ENCODE measurements at places on chromosomes 16 and 17.

GRCh38 chr16:4544473-4544872, 5.9 kb upstream of the CDIP1 start:
- DNase-seq = no peak

DNA sequence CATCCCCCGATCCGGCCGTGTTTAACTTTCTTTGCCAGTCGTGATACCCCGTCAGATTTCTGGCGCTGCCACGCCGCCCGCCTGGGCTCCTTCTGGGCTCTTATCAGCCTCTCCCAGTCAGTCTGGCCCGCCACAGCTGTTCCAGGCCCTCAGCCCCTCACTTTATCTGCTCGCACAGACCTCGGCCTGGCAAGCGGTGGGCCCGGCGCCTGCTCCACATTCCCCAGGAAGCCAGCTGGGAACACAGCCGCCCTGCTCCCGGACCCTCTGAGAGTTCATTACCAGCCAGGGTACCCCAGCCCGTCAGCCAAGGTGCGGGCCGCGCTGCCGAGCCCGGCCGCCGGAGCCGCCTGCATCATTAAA, 157.5 kb downstream of the ZNF423 start:
- no peak for DNase-seq

DNA sequence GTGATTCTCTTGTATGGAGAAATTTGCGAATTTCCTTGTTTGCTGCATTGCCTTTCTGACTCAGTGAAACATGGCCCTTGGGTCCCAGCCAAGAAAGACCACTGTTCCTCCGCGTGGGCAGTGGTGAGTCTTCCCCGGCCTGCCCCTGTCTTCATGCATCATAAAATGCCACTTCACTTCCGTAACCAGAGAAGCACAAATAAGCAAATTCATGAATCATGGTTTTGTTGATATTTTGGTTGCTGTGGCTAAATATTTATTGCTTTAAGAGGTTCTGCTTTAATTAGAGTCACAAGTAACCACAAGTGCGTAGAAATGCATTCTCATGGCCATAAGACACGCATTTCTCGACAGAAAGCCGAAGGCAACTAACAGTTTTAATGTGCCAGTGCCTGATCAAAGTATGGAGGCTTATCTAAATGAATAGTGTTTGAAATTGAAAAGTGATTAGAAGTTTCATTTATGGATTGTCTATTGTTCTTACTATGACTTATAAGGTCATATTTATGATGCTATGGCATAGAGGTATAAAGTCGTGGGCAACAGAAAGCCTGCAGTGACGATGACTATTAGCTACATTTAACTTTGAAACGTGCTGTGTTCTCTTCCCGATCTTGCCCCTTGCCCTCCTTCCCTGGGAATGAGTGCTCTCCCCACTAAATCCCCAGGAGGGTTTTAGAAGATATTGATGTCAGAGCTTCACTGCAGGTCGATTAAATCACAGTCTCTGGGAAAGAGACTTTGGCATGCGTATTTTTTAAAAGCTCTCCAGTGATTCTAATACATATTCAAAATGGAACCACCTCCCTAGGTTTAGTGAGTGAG, 76.0 kb downstream of the WIPI1 start:
- DNase-seq = peak; percentile 66

GRCh38 chr17:29165800-29166506, 14.2 kb downstream of the MYO18A start:
- DNase-seq = no peak

DNA sequence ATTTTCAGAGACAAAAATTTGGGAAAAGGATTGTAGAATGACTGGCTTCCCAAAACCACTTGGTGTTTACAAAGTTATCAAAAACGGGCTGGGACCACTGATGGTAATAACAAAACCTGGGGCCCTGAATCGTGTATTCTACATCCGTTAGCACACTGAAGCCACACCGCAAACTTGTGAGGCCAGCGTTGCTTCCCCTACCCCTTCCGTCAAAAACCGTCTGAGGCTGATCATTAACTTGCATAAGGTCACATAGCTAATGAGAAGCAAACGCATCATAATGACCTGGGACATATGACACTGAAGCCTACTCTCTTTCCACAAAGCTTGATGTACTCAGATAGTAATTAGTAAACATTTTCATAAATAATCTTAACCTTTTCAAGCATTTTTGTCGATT, 704.3 kb downstream of the MAF start:
- no peak for DNase-seq

DNA sequence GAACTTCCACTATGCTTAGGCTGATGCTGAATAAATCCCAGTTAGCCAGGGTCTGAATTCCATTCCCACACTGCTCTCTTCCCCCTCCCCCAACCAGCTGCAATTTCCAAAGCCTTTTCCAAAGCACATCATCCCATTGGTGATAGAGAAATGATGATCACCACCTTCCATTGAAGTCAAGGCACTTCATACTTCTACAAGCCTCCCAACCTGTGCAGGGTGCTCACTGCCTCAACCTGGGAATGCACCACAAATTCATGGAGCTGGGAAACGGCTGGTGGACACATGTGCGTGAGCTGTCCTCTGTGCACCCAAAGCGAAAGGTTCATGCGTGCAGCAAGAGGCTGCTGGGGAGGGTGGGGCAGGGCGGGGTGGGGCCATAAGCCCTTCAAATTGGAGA, 302.7 kb upstream of the IRX3 start:
- DNase-seq = no peak

DNA sequence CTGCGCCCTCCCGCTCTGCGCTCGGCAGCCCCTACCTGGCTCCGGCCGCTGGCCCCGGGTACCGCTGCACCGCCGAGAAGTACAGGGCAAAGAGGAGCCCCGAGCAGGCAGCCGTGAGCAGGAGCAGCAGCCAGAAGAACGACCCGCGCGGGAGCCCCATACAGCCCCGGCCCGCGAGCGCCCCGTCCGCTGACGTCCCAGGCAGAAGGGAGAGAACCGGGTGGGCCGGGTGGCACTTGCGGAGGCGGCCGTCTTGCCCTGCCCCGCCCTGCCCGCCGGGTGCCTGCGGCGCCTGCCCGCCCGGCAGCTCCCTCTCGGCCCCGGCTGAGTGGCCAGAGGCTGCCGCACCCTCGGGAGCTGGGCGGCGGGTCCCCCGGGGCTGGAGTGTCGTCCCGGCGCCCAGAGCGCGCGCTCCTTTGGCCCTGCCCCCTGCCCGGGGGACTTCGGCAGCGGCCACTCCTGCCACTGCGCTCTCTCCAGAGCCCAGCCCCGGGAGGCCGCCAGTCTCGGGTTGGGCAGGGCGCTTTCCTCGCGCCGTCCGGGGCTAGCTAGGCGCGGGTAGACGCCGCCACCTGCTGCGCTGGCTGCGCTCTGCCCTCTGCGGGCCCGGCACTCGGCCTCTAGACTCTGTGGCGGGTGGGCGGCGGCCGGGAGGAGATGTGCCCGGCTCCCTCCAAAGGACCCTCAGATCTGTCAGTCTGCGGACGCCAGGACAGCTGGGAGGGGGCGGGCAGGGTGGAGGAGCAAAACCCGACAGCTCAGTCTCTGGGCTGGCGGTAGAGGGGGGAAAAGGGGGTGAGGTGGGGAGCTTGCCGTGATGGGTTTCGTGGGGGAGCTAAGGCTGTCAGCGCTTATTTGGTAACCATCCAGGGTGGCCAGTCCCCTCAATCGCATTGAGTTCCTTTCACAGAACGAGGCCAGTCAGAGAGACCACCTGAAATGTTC, at the start of gene ST6GALNAC2:
ST6GALNAC2 (minus strand) TSS at position 212 of the 945 bp plus-strand sequence; CDS start at position 160, 52 bp downstream.
- no peak for DNase-seq

GRCh38 chr17:1272701-1273100, 2.5 kb downstream of the BHLHA9 start:
- no peak for DNase-seq

GRCh38 chr16:54244061-54244886, 42.3 kb downstream of the IRX3 start:
- no peak for DNase-seq

DNA sequence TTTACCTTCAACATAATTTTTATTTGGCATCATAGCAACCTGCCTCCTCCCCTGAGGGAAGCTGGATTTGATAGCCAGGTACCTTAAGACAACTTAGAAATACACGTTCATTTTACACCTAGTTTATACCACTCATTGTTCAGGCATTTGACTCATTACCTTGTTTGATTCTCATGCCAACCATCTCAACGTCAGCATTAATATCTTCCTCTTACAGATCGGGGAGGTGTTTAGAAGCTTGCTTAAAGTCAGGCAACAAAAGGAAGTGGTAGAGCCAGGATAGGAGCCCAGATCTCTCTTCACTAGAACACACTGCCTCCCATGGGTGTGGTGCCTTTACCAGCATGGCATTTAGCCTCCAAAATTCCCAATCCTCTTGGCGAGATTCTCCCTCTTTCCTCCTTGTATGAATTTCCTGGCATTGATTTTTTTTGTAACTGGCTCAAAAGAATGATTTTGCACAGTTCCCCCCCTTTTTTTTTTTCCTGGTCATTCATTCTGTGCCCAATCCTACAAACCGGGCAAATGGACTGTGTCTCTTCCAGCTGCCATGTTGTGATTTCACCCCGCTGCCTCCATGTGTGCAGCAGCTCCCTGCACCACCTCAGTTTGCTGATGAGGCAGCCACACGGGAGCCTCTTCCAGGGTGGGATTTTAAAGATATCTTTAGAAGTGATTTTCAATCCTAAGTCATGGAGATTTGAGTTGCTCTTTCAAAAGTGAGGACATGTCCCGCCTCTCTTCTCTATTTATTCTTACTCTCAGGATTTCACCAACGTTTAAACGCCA, 383.6 kb downstream of the UTP18 start:
- DNase-seq = no peak
